ENCODE measurements at places on chromosomes 13 and 19.

- DNase-seq, result peak; percentile 19
Measured at GRCh38 chr13:105147461-105147860, 1388.0 kb downstream of the EFNB2 start.

DNA sequence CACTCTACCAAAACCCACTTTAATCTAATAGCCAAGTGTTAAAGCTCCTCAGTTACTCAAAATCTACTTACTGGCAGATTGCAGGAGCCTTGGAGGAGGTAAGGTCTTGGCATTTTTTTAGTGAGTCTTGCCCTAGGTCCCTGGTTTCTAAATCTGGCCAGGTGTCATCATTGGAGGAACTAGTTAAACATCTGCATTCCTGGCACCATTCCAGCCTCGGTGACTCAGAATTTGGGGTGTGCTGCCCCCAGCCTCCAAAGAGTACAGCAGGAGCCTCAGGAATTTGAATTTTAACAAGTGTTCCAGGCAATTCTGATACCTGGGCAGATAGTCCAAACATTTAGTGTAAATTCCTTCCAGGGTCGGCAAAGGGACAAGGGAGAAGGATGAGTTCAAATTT lies 37.4 kb downstream of the KLF5 start:
- DNase-seq, result peak; percentile 9

DNA sequence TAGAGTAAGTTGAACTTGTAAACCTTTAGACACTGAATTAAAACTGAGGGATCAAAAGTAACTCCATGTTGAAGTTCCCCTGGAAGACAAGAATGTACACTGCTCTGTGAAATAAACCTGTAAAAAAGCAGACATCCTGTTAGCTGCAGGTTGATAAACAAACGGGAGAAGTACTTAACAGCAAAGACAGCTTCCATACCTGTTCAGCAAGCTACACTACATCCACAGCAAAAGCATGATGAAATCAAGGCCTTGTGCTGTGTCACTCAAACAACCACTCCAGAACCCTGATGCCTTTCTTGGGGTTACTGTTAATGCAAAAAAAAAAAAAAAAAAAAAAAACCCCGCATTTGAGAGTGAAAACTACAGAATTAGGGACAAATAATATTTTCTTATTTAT lies 20.8 kb downstream of the ANKRD10 start:
- no peak for DNase-seq

DNA sequence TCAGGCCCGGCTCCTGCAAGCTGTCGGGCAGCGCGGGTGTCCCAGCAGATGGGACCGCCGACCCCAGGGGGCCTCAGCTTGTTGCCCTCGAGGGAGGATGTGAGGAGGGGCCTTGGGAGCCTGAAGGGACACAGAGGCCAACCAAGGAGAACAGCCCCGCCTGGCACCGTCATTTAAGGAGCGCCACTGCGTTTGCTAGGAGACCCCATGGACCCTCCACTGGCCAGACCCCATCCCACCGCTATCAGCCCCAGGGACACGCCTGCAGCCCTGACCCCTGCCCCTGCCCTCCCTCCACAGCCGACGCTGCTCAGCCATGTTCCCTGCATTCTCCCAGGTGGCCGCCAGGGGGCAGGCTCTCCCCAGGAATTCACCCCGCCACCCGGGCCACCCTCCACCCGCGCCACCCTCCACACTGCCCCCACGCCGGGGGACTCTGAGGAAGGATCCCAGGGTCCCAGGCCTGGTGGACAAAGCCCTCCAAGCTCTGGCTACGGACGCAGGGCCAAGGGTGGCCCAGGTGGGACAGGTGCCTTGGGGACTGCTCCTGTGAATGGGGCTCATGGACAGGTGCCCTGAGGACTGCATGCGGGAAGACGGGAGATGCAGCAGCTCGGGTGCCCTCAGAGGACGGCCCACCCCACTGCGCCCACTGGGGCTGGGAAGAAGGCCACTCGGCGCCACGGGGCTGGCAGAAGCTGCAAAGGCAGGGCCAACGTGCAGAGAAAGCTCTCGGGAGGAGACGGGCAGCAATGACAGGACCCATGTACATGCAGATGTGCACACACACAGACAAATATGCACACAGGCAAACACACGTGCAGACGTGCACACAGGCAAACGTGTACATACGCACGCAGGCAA lies 34.4 kb downstream of the PIP5K1C start:
- peak; percentile 20 for DNase-seq

DNA sequence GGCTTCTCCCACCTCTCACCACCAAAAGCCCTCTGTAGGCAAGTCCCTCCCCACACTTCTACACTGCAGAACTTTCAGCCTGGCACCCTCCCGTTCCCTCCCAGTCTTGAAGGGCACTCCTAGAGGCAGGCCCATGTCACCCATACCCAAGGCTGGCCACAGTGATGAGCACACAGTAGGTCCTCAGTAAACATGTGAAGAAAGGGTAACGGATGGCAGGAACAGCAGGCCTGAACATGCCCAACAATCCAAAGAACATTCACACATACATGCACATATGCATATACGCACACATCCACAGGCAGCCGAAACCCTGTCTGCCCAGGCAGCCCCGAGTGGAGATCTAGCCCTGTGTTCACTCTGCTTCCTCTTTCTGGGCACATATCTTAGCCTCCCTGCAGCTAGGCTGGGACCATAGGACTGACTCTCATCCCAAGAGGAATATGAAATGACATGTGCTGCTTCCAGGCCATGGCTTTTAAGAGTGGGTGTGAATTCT lies 55.2 kb downstream of the CEBPG start:
- DNase-seq, result no peak

GRCh38 chr13:31198519-31198918 lies 1.3 kb upstream of the B3GLCT start:
- DNase-seq, result no peak

- no peak for DNase-seq
Measured at GRCh38 chr13:49308097-49308875, 60.6 kb downstream of the CDADC1 start.

DNA sequence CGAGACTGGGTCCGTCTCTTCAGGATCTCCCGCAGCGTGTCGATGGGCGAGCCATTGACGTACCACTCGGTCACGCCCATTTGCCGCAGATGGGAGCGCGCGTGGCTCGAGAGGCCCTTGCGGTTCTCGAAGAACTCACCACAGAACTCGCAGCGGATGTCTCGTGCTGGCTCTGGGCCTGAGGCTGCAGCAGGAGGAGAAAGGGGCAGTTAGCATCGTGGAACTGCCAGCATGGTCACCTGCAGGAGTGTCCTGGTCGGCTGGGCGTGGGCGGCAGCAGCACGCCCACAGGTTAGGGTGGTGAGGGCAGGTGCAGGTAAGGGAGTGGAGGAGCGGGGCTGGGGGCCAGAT lies 8.5 kb upstream of the AKAP8L start:
- DNase-seq, result no peak

DNA sequence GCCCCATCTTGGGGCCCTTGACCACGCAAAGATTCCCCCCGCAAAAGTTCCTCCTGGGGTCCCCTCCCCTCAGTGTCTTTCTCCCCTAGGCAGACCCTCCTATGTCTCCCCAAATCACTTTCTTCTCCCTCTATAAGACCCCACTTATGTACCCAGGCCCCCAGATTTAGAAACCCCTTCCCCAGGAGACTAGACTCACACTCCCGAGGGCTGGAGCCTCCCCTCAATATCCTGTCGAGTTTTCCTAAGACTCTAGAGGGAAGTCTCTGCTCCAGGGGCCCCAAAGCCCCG lies 1.4 kb downstream of the SLC1A5 start:
- DNase-seq, result no peak

DNA sequence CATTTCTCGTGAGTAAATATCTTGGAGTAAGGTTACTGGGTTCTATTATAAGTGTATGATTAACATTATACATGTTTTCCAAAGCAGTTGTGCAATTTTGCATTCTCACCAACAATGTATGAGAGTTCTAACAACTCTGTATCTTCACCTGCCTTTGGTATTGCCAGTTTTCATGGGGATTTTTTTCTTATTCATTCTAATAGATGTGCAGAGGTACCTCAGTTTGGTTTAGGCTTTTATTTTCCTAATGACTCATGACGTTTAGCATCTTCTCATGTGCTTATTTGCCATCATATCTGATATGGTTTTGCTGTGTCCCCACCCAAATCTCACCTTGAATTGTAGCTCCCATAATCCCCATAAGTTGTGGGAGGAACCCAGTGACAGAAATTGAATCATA lies 7.7 kb upstream of the NUDT15 start:
- DNase-seq, result no peak

- no peak for DNase-seq
Measured at GRCh38 chr19:55027472-55028337, 10.4 kb downstream of the GP6 start.

DNA sequence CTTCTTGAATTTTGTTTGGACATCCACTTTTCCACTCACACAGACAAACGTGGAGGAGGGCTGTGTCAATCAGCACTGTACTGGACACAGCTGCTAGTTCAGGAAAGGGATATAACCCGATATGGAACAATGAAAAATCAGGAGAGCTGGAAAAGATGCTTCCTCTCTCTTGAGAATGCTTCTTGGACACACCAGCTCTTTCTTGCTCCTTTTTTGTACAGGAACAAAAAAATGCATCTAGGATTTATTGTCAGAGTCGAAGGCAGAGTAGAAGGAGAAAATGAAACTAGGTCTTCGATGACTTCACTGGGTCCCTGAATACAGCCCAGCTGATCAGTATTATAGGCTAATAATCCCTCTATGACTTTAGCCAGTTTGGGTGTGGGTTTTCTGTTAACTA lies 62.2 kb downstream of the PEG3 start:
- no peak for DNase-seq

DNA sequence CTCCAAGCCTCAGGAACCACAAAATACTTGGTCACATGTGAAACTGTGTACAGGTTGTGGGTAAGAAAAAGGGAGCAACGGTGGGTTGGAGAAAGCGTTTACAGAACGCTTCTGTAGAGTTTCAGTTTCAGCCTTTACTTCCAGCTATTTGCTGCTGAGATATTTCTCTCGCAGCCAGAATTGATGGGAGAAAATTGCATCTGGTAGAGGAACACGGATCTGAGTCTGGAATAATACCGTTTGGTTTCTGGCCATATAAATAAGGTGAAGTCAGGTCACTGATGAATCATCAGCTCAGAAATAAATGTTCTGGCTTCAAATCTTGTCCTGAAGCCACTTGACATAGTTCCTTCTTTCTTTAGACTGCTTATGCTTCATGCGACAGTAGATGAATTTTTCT lies 20.3 kb upstream of the RFC3 start:
- DNase-seq, result no peak

DNA sequence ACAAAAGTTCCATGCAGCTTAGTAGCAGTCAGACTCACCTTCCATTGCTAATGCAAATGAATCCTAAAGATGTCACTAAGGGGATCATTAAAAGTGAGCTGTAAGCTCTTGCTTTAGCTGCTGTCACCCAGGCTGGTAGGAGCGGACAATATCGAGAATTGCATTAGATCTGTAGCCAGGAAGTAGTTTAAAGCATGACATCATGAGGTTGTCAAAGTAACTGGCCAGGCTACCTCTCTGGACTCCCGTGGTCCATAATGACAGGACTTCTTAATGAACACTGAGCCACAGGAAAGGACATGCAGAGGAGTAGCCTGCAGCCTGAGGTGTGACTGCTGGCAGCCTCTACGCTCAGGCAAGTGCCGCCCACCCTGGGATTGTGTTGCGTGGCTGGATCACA lies 522.3 kb upstream of the NBEA start:
- no peak for DNase-seq

GRCh38 chr19:56491399-56491798 lies 14.3 kb upstream of the ZNF667 start:
- no peak for DNase-seq

- DNase-seq, result no peak
Measured at GRCh38 chr19:58054901-58055874, 3.9 kb upstream of the ZNF135 start.

- DNase-seq, result no peak
Measured at GRCh38 chr19:8244442-8244841, 35.3 kb downstream of the CERS4 start.

DNA sequence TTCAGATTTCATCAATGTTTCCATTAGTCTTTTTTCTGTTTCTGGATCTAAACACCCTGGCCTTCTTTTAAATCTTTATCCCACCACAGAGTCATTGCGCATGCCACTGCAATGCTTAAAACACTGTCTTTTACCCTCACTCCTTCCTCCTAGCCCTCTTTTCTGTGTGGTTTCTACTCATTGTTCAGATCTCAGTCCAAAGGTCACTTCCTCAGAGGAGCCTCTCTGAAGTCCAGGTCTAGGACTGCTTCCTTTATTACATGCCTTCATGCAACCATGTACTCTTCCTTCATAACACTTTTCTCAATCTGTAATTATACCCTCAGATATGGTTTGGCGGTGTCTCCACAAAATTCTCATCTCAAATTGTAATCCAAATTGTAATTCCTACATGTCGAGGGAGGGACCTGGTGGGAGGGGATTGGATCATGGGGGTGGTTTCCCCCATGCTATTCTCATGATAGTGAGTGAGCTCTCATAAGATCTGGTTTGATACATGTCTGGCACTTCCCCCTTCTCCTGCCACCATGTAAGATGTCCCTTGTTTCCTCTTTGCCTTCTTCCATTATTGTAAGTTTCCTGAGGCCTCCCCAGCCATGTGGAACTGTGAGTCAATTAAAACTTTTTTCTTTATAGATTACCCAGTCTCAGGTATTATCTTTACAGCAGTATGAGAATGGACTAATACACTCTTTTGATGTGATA lies 808.9 kb downstream of the DIAPH3 start:
- no peak for DNase-seq

GRCh38 chr19:575527-576506 lies 3.4 kb downstream of the BSG start:
- peak; percentile 56 for DNase-seq

DNA sequence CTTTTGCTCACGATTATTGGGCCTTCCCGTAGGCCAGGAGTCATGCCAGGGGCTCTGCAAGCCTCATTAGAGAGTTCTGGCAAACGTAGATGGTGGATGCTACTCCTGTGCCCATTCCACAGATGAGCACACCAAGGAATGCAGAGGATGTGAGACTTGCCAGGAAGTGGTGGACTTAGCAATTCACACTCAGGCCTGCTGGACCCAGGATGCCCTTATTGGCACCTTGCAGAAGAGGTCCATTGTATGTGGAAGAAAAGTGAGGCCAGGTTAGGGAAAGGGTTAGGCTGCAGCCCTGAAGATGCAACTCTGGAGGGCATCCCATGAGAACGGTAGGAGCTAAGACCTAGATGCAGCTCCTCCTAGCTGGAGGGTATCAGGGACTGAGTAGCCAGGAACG lies 5.9 kb downstream of the UNC13A start:
- DNase-seq, result no peak

DNA sequence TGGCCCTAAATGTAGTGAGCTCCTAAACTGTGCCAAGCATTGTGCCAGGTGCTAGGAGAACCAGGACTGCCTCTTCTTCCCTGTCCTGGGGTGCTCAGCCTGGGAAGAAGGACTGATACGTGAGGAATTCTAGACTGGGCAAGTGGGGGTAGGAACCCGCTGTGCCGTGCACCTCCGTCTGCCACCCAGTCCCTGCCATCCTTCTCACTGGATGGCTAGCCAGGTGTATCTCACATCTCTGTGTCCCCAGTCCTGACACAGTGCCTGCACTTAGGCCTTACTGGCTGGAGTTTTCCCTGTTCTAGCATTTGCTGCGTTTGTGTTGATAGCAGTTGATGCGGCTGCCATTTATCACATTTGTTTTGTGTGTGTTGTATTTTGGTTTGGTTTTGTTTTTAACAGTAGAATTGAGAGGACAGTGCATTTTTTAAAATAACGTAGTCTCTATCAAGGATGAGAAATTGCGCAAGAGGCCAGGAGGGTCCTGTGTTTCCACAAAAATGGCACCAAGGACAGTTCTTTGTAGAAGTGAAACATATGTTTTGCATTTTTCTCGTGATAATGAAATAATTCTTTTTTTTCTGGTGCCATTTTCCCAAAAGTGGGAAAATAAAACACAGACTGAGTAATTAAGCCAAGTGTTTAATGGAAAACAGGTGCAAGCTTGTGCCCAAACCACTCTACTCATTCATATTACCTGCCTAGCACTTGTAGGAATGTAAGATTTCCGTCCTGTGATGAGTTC lies 4.7 kb upstream of the GPR183 start:
- no peak for DNase-seq

Data from fibroblast of skin of back (primary cell).